ENCODE measurements at places on chromosomes 3 and 15.

- DNase-seq: peak; percentile 77
Measured at GRCh38 chr3:111238885-111239284, 167.3 kb downstream of the NECTIN3 start.

DNA sequence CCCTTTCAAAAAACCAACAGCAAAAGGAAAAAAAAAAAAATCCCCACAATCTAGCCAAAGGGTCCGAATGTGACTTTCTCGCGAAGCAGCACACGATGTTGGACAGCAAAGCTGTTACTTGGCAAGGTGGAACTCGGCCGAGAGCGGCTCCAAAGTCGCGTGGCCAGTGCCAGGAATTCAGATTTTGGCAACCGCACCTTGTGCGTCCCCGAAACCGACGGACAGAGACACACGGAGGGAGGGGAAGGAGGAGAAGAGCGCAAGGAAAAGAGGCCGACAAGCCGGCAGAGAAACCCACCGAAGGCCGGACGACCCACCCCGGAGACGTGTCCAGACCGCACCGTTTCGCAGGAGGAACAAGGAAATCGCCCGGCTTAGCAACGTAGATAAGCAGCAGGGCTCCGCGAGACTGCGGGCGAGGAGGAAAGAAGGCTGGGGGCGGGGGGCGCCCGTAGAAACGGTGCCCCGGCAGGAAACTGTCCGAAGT, 517.3 kb downstream of the MECOM start:
- peak; percentile 76 for DNase-seq

DNA sequence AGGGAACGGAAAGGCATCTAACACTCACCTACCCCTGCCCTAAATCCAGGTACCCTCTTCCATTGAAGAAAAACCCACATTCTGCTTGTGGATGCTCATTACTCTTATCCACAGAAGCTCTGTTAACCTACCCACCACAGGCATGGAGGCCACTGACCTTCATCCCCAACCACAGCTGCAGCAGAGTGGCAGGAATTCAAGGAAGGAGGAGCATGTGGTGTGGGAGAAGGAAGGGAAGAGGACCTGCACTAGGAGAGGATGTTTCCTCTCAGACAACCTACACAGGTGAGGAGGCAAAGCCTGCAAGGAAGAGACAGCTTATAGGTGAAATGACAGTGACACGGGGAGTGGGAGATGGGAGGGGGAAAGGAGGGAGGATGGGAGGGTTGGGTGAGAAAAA, 192.5 kb upstream of the TSC22D2 start:
- DNase-seq: no peak

- peak; percentile 10 for DNase-seq
Measured at GRCh38 chr3:189570916-189571315, 60.3 kb upstream of the TP63 start.

- DNase-seq: no peak
Measured at GRCh38 chr15:40871749-40872617, 2.1 kb downstream of the RHOV start.

DNA sequence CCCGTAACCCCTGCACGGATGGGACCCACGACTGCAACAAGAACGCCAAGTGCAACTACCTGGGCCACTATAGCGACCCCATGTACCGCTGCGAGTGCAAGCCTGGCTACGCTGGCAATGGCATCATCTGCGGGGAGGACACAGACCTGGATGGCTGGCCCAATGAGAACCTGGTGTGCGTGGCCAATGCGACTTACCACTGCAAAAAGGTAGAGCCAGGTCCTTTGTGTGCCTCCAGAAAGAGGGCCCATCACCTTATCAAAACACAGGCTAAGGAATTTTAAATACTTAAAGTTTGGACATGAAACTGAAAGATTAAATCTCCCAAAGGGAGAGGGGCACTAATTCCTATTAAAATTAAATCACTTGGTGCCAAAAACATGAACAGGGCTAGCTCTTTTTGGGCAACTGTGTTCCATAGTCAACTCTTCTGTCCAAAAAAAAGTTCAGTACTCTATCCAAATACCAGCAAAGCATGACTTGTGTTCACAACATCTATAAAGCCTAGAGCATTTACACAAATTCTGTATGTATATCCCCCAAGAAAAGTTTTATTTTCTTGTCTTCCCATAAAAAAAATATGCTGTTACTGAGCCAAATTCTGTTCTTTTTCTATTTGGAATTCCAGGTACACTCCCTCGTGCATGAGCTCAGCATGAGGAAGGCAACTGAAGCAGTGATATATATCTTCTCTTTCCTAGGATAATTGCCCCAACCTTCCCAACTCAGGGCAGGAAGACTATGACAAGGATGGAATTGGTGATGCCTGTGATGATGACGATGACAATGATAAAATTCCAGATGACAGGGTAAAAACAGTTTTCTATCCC, 9.2 kb downstream of the THBS1 start:
- DNase-seq: no peak

- DNase-seq: no peak
Measured at GRCh38 chr3:169847896-169848295, 21.8 kb downstream of the LRRC31 start.

DNA sequence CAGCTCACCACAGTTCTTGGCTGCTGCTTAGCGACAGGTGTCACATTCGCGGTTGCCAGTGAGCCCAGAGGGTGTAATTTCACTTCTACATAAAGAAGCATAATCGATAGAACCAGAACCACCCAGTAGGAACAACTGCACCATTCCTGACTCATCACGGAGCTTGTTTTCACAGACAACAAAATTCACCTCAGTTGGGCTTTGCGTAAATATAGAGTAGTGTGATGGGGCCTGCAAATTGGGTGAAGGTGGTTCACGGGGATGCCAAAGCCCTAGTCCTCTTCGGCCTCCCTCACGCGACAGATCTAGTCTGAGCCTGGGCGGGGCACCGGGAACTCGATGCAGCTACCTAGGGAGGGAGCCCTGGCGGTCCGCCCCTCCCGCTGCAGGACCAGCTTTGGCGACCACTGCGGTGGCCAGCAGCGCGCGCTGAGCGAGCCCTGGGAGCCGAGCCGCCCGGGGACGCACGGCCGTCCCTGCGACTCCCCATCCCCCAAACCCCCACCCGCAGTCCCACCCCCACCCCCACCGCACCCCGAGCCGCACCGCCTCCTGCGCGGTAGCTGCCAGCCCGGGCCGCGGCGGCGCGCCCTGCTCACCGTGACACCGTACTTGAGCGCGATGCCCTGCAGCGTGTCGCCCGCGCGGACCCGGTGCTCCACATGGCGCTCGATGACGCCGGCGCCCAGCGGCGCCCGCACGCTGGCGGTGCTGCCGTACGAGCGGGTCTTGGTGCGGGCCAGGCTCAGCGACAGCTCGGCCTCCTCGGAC, 519 bp downstream of the LYSMD2 start:
- peak; percentile 79 for DNase-seq

- no peak for DNase-seq
Measured at GRCh38 chr15:90230071-90230494, 3.7 kb downstream of the CIB1 start.

GRCh38 chr15:47588958-47589357, 128.3 kb upstream of the SEMA6D start:
- peak; percentile 1 for DNase-seq

DNA sequence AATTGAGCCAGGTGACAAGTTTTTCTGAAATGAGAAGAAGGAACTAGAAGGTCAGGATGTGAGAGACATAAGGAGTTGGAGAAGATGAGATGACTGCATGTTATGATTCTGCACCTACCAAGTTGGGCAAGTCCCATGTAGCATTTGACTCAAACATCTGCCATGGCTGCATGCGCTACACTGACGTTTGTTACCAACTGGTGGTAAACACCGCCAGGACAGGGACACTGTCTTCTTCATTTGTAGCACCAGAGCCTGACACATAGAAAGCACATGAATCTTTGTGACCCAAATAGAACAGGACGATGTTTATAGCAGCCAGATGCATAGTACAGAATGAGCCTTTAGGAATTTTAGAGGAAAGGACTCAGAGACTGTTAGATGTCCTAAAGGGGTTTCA, 236.7 kb downstream of the MYRIP start:
- no peak for DNase-seq

DNA sequence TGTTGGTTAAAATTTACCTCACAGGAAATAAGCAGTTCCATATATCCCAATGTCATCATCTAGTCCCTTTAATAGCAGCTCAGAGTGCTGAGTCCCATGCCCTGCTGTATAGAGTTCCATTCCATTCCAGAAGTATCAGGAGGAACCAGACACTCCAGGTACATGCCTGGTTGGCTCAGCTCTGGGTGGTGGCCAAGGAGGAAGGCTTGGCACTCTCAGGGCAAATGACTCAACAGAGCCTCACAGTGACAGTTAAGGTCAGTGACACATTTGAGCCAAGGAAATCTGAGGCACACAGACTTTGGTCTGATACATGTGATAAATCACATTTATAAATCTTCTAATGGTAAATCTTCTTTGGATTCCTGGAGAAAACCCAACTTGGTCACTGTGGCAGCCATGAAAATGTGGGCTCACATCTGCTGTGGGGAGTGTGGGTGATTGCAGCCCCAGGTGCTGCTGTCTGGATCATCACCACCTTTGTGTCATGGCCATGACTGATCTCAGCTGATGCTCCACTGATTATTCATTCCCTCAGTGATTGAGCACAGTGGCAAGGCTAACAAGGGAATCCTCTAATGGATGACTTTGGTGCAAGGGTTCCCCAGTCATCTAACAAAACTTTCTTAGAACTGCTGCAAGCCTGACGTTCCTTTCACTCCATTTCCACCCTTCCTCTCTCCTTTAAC, 9.3 kb downstream of the HHLA2 start:
- DNase-seq: peak; percentile 10

DNA sequence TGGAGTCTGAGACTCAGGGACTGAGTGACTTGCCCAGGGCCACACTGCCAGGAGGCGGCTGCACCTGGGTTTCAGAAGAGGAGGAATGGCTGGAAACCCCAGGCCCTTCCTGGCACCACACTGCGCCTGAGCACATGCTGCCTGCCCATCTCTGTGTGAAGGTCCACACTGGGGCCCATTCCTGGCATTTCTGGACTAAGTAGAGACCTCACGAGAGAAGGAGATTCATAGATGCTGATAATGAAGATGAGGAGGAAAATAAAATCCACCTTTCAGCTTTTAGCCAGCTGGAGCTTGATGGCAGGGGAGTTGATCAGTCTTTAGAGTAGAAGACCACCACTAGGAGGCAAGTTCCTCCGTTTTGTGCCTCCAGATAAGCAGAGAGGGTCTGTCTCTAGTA, 40.2 kb upstream of the TF start:
- no peak for DNase-seq

DNA sequence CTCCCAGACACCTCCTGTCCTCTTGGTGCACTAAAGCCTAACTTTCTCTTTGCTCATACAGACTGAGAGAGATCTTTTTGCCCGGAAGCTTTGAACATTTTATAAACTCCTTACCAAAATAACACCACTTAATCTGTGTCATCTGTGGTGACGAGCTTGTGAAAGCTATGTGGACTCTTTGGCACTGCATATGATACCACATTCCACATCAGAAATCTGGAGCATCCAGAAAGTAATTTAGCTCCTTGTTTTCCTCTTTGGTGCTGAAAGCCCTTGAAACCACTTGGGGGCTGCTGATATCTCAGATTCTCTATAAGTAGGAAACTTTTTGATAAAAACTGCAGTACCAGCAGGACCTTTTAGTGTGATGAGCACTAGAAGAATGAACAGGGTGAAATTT, 128.3 kb downstream of the ALCAM start:
- no peak for DNase-seq

DNA sequence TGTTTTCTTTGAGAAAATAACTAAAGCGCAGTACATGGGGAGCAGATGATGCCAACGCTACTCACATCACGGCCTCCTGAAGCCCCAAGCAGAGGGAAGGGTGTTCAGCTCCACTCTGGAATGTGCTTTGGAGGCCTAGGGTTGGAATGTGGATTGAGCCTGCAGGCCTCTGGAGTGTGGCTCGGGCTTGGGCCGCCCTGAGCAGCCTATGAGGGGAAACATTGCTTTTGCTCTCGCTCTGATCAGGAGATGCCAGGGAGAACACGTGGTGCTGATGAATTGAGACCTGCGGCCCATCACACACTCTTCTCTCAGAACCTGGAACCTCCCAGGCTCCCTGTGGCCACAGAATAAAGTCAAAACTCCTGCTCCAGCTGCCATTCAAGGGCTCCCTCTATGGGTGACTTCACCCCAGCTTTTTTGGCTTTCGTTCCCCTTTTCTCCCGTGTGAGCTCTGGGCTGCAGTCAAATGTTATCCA, 23.3 kb downstream of the CCDC13 start:
- DNase-seq: peak; percentile 23

DNA sequence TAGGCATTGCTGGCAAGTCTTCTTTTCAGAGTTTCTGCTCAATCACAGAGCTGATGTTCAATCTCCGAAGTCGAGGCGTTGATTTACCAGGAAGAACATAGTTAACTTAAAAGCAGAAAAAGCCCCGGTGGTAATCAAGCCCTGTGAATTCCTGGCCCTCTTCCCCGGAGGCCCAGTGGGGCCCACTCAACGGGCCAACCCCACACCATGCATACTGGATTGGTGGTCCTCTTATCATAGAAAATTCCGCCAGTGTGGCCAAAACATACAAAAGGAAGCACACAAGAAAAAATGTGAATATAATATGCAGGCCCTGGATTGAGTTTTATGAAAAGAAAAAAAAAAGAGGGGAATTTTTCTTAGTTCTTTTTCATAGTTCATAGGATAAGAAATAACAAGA, 873.0 kb upstream of the NR2F2 start:
- no peak for DNase-seq

GRCh38 chr3:87997966-87998365, 60.8 kb downstream of the CGGBP1 start:
- DNase-seq: peak; percentile 25

DNA sequence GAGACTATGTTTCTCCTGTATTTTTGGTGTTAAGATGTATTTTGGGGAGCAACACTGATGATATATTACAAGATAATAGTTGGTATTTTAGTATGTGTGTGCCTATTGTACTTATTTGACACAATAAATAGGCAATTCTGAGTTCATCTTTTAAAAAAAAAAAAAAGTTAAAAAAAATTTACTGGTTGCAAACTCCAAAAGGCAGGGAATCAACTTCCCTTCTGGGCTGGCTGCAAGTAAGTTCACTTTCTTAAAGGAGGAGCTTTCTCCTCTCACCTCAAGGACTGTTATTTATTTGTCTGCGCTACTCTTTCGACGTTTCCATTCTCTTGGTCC, 335 bp upstream of the VPS8 start:
- no peak for DNase-seq

GRCh38 chr15:98840053-98840452, 167.5 kb downstream of the PGPEP1L start:
- DNase-seq: peak; percentile 73

Measured in common myeloid progenitor, CD34-positive (primary cell).